Mesenteric fat pad (tissue), 1 donor: ENCODE measurements at places on chromosomes 5 and 9. TPM values are rescaled to one million over a fixed set of nuclear protein-coding genes. Genes with fewer than 3 reads are reported as not detected.

Gene PHYKPL
- total RNA-seq = 144 TPM

Gene RAPGEF1
- 106 TPM for total RNA-seq

Gene PCDHA1
- total RNA-seq = not detected

Gene WASHC1
- 12.4 TPM for total RNA-seq

DNA sequence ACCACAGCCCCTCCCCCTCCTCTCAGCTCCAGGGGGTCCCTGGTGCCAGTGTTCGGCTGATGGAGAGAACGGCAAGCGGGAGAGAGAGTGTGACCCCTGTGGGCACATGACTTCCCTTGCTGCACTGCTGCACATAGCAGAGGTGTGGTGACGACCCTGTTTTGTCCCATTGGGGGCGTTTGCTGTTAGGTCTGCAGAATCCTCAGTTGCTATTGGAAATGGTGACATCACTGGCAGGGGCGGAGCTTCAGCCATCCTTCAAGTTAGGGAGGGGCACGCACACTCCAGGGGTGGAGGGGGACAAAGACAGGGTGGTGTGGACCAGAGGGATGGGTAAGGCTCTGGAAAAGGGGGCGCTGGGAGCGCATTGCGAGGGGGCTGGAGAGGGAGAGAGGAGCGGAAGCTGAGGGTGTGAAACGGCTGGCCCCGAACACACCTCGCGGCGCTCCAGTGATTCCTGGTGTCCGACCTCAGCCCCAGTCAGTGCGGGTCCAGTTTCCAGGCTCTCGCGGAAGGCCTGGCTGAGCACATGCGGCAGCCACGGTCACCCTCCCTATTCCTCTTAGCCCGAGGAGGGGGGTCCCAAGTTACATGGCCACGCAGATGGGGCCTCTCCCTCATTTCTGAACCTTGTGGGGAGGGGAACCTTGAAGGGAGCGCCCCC is 764 bp upstream of the GRIN1 start:
- no peak for DNase-seq

- DNase-seq = no peak
These were observed 121.0 kb upstream of the RGS7BP start for GRCh38 chr5:64384765-64385164.
